ENCODE measurements at places on chromosomes 3 and 15.

- DNase-seq: no peak
These were observed 67.0 kb downstream of the CHAC1 start for GRCh38 chr15:41020311-41020710.

DNA sequence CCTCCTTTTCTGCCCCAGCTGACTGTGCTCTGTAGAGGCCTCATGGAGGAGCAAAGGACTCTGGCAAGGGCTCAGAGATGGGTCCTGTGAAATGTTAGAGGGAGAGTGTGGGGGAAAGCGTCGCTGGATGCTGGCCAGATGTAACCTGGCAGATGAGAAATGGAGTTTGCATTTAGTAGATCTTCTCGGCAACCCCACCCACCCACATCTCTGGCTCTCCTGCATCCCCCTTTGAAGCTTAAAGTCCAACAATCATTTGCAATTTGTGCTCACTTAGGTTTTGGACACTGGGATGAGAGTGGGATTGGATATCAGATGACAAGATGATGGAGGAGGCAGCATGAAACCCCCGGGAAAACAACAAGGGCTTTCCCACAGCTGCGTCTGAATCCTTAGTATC lies 523.6 kb upstream of the MCTP2 start:
- no peak for DNase-seq

DNA sequence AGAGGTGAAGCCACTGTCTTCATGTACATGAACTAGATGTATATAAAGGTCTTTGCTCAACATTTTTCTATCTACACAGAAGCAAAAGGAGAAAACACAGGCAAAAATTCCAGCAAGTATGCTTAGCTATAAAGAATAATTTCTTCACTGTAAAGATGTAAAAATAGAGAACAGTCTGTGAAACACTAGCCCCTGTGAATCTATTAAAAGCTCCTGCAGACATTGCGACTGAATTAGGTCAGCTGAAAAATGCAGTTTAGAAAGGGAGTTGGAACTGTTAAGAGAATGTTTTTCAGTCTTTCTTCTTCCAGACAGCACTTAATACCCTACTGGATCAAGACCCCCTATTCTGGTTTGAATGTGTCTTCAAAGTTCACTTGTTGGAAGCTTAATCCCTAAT lies 291.5 kb downstream of the KBTBD8 start:
- DNase-seq: no peak

GRCh38 chr3:106348139-106348690 lies 479.4 kb upstream of the CBLB start:
- DNase-seq: no peak

DNA sequence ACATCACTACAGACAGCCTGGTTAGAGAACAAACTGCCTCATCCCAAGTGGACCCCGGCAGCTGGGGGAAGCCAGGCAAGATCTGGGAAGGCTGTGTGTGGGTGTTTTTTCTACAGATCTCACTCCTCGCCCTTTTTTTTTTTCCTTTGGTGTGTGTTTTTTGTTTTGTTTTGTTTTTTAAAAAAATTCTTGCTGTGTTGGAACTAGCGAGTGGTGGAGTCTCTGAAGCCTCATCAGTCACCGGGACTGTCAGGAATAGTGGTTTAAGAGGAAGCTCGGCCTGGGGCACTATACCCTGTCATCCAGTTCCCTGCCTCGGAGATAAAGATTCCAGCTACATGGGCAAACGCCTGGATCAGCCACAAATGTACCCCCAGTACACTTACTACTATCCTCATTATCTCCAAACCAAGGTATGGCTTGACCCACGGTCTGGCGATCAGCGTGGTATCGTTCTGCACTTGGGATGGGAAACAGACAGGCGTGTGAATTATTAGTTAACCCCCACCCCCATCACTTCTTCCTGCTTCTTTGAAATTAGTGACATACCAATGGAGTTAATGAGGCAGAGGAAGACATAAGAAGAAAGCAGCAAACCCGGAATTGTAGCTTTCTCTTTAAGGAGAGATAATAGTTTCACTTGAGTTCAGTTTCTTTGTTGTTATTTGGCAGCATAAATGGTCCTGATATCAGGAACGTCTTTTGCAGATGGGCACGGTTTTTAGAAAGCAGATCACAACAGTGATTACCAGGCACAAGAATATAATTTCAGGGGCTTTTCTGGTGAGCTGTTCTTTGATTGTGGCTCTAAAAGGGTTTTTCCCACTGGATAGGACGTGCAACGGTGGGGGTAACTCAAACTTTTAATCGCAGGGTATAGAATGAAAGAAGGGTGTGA lies 722 bp downstream of the RBMS3 start:
- peak; percentile 67 for DNase-seq

DNA sequence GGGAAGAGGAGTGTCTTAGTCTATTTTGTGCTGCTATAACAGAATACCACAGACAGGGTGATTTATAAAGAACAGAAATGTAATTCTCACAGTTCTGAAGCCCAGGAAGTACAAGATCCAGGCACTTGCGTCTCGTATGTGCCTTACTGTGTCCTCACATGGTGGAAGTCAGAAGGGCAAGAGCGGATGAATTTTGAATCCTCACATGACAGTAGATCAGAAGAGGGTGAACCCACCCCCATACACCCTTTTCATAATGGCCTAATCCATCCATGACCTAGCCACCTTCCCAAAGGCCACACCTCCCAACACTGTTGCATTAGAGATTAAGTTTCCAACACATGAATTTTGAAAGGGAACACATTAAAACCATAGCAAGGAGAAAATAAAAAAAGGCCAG lies 18.7 kb upstream of the ANXA2 start:
- DNase-seq: no peak

GRCh38 chr3:53819163-53819868 lies 26.9 kb downstream of the CHDH start:
- DNase-seq: no peak

- no peak for DNase-seq
These were observed 290.9 kb downstream of the LSAMP start for GRCh38 chr3:116154389-116154788.

GRCh38 chr3:27910456-27910855 lies 188.3 kb upstream of the EOMES start:
- DNase-seq: no peak

- no peak for DNase-seq
These were observed 3.5 kb upstream of the MNS1 start for GRCh38 chr15:56468401-56468800.

DNA sequence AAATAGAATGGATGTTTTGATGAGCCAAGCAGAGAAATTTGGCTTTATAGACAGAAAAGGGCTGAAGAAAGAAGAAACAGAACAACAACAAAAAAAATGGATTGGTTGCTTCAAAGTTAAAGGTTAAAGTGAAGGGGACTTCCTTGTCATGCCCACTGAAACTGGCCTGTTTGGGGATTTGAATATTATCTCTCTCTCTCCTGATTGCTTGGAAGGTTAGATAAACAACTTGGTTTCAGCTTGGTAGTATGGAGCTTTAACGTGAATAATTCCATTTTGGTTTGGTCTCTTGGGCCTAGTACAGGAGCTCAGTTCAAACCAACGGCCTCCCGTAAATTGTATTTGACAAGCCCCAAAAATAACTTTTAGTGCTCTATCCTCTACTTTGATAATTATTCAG lies 70.8 kb upstream of the MBNL1 start:
- no peak for DNase-seq

- DNase-seq: no peak
These were observed 4.0 kb downstream of the FMN1 start for GRCh38 chr15:33190539-33190938.

DNA sequence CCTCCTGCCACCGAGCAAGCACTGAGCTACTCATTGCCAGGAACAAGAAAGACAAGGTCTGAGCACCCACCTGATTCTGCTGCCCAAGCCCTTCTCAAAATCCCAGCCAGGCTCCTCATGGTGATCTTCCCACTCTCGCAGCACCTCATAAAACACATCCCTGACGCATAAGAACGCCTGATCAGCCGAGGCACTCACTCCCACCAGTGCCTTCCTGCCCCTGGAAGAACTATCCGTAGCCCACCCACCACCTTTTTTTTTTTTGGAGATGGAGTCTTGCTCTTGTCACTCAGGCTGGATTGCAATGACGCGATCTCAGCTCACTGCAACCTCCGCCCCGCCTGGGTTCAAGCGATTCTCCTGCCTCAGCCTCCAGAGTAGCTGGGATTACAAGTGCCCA lies 3.9 kb downstream of the CDAN1 start:
- no peak for DNase-seq

DNA sequence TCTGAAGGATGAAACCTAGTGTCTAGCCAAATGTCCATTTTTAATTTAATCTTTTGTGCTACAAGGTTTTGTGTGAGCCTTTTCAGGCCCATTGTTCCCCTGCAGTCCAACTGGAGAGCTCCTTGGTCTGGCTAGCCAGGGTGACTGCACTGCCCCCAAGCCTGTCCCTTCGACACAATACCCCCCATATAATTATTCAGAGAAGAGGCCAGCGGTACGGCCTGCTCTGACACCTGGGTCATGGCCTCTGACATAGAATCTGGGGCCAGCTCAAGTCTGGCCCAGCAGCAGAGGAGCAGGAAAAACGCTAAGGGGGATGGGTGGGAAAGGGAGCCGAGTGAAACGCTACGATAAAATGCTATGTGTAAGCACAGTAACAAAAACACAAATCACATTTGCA lies 64.2 kb upstream of the PYGO1 start:
- DNase-seq: no peak

GRCh38 chr3:11820531-11821041 lies 26.1 kb downstream of the TAMM41 start:
- DNase-seq: no peak
